ENCODE measurements at places on chromosomes 6 and 20.

DNA sequence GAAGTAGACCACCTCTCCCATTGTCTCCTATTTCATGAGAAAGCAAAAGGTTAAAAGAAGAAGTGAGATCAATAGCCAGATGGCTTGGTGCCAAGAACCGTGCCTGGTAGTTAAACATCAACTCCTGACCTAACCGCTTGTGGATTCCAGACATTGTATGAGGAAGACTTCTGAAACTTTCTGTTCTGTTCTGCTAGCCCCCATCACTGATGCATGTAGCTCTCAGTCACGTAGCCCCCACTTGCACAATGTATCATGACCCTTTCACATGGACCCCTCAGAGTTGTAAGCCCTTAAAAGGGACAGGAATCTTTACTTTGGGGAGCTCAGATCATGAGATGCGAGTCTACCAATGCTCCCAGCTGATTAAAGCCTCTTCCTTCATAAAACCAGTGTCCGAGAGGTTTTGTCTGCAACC, 301.2 kb downstream of the RNGTT start:
- DNase-seq = no peak

DNA sequence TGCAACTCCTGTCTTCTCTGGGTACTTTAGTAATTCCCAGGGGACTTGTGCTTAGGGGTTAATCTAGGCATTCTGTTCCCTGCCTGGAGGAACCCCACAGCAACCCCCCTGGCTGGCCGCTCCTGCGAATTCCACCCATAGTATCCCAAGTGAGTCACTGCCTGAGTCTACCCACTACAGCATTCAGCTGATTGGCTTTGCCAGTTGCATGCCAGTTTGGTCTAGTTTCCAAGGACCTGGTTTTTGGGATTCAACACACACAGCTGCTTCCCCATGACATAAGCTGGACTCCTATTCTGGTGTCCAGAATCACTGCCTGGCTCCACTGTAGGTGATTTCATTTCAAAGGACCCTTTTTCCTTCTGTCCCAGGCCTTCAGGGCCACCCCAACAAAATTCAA, 40.3 kb downstream of the PLCG1 start:
- no peak for DNase-seq

DNA sequence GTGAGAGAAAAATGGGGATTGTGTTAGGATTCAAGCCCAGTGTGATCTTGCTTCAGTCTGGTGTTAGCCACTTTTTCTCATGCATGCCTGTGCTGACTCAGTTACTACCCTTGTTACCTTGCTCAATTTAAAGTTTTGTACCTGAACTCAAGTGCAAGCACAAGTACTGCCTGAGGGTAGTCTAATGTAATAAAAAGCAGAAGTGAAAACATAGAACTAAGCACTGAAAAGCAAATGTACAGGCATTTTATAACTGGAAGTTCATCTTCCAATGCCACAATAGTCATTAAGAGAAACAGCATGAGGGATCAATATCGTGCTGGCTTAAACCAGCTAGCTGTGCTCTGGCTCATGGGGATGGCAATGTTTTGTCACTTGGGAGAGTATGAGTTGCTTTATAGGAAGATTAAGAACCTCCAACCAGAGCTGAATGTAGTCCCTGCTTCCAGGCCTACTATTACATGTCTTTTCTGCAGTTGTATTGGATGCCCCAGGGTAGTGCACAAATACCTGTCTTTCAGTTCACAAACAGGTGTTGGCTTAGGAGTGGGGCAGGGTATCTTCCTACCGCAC, 48.7 kb downstream of the SLC35F1 start:
- DNase-seq = no peak

- no peak for DNase-seq
Measured at GRCh38 chr6:42331019-42331418, 113.4 kb upstream of the MRPS10 start.

DNA sequence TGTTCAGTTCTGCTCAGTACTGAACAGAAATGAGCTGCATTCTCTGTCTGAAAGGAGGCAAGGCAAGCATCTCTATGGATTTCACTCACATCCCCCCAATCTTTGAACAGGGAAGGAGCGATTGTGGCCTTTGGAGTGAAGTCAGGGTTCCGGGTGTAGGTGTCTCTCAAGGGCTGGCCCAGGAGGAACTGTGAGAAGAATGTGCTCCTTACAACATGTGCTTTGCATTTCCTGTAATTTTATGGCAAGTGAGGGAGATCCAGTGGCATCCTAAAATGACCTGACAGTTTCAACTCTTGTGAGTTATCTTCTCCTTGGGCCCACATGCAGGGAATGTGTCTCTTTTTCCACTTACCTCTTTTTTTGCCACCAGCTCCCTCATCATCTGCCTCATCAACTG, 63.0 kb upstream of the RIN2 start:
- DNase-seq = no peak

- peak; percentile 29 for DNase-seq
Measured at GRCh38 chr20:32807706-32808105, 12.0 kb upstream of the MAPRE1 start.

DNA sequence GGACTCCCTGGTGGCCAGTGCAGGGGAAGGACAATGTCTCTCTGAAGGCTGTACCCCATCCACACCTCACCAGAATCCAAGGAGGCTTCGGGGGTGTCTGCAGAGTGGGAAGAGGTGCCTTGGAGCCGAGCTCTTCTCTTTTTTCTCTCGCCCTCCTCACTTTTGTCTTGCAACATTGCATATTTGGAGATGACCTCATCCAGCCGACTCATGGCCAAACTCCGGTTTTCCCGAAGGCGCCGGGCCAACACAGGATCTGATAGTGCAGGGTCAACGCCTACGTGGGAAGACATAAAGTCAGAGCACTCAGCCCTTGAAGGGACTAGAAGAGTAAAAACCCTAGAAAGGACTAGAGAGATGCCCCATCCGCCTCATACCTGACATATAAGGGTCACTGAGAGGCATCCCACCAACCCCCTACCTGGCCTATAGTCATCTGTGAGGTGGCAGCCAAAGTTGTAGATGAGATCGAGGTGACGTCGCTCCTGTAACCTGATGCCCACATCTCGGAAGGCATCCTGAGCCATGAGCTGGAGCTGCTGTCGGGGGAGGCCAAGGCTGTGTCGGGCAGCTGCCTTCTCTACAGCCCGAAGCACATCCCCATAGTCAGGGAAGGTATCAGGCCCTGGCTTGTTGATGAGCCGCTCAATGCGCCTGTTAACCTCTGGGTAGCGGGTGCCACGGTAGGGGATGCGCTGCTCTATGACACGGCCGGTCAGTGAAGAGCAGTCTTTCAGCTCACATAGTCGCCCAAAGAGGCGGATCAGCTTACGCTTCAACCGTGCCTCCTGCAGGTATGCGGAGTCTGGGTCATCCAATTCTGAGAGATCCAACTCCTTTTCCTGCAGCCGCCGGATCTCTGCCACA, 3.0 kb upstream of the ZBTB22 start:
- DNase-seq = no peak

DNA sequence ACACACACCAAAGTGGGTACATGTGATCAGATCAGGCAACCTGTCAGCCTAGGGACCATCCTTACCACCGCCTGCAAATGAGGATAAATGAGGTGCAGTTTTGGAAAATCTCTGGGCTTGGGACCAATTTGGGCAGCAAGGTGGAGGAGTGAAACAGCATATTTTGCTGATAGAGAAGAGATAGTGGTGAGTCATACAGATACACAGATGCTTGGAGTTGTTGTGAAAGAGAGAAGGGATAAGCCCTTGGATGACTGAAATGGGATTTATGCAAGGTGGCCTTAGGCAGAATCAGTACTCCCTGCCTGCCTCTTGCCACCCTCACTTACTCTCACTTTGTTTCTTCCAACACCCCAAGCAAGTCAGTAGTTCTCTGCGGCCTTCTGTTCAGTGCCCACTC, 34.7 kb downstream of the BMP2 start:
- DNase-seq = no peak

- no peak for DNase-seq
Measured at GRCh38 chr6:5287966-5288297, 26.6 kb downstream of the FARS2 start.

DNA sequence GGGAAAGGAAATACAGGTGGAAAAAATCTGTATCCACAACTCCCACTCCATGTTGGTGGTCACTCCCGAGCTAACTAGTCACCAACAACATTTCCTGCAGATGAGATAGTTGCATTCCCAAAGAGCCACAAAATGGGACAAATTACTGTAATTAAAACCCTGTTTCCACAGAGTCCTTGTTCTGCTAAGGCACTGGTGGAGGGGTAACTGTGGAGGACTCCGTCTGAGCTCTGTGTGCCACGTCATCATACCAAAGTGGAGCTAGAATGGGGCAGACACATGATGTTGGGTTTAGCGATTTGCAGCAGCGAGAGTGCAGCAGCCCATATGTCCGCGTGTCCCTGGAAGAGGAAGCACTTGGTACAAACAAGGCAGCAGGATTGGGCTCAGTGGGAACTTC, 172.5 kb upstream of the KCNK16 start:
- DNase-seq = no peak

- DNase-seq = no peak
Measured at GRCh38 chr6:66396549-66396948, 689.5 kb upstream of the EYS start.

- DNase-seq = no peak
Measured at GRCh38 chr6:116485559-116486184, 24.5 kb downstream of the CALHM6 start.

DNA sequence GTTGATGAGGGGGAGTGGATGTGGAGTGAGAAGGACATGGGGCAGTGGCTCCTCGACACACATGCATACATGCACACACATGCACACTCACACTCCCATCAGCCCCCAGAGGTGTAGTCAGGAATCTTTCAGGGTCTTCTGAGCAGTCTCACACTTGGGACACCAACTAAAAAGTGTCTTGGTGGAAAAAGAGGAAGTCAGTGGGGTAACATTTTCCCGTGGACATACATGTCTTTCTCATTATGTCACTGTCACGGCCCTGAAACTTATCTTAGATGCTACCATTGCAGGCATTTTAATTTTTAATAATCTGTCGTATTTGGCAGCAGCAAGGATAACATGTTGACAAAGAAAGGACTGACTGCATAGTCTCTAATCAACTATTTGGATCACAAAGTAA, 261.1 kb downstream of the ADGRG6 start:
- DNase-seq = no peak

DNA sequence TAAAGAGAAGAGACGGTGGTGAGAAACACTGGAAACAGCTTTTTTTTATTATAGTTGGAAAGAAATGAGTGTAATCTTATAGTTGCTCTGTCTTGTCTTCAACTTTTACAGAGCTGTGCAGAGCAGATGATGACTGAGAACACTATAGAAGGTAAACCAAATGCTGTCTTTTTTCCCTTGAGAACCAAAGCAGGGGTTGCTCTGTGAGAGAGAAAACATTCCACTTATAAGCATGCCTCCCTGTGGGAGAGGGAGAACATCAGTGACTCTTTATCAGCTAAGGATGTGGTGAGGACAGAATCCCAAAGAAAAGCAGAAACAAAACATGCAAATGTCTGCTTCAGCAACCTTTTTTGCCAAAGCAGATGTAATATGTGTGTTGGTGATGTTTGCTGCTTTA, 179.3 kb upstream of the HDDC2 start:
- no peak for DNase-seq

DNA sequence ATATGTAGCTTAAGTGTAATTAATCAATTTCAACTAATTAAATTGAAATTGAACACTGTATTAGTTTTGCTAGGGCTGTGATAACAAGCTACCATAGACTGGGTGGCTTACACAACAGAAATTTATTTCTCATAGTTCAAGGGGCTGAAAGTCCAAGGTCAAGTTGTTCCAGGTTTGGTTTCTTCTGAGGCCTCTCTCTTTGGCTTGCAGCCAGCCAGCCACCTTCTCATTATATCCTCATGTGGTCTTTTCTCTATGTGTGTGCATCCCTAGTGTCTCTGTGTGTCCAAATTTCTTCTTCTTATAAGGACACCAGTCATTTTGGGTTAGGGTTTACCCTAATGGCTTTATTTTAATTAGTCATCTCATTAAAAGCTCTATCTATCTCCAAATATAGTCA, 611.7 kb downstream of the UTRN start:
- DNase-seq = no peak

DNA sequence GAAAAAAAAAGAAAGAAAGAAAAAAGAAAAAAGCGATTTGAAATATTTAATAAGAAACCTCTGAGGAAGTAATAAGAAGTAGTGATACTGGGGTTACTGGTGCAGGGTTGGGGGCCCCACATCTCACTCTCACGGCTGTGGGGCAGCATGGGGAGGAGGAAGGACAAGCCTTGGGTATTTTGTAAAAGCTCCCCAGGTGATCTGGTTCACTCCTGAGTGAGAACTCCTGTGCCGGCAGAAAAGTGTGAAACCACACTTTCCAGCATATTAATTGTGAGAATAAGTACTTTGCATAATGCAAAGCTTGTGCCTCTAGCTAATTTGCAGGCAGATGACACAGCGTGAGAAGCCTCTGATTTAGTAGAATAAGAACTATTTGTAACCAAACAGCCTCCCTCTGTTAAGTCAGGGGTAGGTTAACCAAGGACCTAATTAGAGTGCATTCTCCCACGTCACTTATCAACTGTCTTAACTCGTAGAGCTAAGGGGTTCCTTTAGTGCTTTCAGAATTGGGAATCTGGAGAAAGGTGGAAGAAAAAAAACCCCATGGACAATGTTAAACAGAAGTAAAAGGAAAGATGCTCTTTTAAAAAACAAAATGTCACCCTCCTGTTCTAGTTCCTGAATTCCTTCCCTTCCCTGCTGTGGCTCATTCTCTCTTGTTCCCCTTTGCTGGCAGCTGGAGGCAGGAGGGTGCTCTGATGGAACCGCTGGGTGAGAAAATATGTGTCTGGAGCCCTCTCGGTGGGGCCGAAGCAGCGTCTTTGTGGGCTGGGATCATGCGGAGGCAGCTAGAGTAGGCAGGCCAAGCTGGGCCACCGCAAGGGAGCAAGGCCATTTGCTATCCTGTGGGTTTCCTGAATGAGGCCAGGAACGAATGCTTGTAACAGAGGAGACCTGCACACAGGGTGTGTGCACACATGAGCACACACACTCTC, 108.7 kb downstream of the FYN start:
- no peak for DNase-seq

DNA sequence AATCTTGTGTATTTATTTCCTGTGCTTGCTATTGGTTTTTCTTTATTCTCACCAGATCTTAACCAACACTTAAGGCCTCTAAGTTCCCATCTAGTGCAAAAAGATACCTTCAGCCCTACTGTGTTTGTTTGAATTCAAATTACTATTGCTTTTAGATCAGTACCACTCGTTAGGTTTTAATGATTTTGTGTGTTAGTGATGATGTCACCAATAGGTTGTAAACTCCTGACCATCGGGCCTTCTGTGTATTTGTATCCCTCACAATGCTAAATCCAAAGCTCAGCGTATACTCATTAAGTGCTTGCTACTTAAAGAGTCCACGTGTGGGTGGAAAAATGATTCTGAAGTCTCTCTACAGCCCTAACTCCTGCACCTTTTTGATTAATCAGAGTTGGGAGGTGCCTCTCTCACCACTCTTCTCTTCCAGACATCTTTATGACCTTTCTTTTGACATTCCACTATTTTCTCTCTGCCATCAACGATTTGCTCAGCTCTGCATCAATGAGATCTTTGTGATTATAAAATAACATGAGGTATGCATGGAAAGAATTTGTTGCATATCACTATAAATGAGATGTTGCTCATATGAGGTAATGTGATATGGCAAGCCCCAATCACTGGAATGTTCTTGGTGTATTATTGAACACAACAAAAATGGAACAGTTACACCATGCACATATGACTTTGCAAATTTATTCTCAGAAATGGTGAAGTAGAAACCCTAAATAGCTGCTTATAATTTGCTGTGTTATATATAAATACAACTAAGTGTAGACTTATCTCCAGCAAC, 55.1 kb upstream of the LAMA2 start:
- no peak for DNase-seq

GRCh38 chr20:50594591-50595432, 84.6 kb downstream of the PTPN1 start:
- DNase-seq = peak; percentile 30
